Effector memory CD8-positive, alpha-beta T cell (primary cell): ENCODE measurements at places on chromosomes 11 and 22.
A peak's percentile ranks its signal among the peaks of the same experiment; 100 is the strongest.

- DNase-seq: no peak
Measured at GRCh38 chr11:4065086-4065485, 29.5 kb upstream of the RRM1 start.

DNA sequence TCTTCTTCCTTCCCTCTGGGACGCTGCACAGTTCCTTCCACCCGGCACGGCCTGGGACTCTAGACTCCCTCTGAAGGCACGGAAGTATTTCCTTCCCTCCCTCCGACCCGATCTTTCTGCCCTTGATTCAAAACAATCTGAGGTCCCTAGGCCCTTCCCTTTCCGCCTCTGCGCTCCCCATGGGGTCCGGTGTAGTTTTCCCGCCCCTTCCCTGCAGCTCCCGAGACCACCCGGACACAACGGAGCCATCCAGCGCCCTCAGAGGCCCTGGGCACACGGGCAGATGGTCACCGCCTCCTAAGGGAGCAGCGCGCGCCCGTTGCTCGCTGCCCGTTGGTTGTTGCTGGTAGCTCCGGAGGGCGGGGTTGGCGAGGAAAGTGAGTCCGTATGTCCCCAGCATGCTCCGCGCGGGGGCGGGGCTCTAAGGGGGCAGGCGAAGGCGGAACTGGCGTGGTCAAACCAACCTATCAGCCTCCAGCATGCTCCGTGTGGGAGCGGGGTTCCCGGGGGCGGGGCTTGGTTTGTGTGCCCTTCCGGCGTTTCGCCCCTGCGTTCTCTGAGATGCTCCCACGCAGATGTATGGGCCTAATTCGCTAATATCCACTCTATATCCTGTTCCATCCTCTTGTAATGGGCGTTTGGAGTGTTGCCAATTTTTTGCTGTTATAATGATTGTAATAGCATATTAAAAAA is 19.6 kb downstream of the MIF start:
- DNase-seq: peak; percentile 97

- no peak for DNase-seq
Measured at GRCh38 chr11:36456156-36456555, 53.9 kb downstream of the TRAF6 start.

GRCh38 chr11:70378506-70379134 is 19.7 kb upstream of the CTTN start:
- DNase-seq: no peak

DNA sequence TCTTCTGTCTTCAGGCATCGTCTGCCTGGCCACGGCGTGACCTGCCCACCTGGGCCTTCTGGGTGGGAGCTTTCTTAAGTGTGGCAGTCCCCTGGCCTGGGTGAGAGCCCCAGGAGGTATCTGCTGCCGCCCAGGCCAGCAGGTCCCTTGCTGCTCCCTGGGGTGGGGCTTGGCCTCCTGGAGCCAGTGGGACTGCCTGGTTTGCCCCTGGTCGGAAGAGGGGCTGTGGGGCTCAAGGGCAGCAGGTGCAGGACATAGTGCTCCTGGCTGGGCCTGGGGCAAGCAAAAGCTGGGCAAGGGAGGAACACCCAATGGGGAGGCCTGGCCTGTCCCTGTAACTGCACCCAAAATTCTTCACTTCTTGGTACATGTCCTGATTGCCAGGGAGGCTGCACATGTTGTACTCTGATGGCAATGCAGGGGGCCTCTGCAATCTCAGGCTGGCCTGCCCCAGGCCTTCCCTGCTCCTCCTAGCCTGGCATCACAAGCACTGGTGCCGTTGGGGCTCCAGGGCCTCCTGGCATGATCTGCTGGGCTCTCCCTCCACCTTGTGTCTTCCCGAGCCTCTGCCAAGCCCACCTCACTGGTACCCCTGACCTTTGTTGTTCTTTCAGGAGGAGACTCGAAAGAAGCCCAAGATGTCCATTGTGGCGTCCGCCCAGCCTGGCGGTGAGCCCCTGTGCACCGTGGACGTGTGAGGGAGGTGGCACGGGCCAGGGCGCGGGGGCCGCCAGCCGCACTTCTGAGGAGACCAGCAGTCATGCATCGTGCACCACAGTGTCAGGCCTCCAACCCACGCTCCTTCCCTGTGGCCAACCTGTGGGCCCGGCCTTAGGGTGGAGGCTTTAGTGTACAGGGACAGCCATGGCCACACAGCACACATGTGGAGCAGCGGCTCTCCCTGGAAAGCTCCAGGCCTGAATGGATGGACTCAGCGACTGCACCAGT is 6.2 kb upstream of the RANBP1 start:
- DNase-seq: no peak

DNA sequence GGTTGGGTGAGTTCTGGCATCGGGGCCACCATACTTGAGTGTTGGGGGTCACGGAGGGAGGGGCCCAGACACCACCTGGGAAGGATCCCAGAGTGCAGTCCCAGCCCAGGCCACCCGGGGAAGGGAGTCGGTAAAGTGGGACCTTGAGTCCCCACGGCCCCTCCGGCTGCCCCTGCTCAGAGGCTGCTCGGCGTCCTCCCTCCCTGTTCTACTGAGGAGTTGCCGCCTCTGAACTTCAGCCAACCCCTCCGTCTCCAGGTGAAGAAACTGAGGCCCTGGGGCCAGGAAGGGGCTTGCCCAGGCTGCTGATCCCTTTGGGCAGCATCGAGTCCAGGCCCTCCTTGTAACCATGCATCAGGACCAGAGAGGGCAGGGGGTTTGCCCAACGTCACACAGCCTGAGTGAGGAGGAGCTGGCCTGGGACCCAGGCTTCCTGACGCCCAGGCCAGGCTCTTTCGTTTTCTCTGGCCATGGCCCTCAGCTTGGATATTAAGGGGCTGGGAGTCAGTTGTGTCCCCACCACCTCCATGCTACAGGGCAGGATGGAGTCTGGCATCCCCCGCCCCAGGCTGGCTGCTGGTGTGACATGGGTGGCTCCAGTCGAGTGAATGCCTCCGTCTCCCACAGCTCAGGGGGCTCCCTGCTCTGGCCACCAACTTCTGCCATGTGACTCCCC is 1.3 kb downstream of the PARVG start:
- no peak for DNase-seq

DNA sequence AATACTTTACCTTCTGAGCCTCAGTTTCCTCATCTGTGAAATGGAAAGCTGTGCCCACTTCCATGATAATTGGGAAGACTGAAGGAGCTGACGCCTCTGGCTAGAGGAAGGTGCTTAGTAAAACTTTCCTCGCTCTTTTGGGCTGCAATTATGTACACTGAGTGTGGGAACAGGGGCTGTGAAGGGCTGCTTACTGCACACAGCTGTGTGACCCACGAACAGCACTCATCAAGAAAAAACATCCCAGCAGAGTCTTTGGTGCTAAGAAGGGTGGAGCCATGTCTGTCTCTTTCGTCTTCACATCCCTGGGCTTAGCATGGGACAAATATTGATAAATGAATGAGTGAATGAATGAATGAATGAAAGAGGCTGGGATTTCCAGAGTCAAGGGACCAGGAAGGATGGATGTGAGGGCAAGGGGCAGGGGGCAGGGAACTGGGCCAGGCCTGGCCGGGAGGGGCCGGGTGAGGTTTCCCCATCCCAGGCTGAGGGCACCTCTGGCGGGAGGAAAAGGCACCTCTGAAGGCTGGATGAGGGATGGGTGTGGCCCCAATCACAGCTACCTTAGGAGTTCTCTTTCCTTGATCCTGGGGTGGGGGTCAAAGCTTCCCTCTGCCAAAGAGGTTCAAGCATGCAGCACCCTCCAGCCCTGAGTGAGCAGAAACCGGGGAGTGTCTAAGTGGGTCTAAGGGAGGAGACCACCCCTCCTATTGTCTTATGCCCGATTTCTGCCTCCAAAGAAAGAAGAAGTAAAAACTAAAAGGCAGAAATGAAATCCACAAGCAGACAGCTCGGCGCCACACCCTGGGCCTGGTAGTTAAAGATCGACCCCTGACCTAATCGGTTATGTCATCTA is 9.2 kb upstream of the CD5 start:
- no peak for DNase-seq

DNA sequence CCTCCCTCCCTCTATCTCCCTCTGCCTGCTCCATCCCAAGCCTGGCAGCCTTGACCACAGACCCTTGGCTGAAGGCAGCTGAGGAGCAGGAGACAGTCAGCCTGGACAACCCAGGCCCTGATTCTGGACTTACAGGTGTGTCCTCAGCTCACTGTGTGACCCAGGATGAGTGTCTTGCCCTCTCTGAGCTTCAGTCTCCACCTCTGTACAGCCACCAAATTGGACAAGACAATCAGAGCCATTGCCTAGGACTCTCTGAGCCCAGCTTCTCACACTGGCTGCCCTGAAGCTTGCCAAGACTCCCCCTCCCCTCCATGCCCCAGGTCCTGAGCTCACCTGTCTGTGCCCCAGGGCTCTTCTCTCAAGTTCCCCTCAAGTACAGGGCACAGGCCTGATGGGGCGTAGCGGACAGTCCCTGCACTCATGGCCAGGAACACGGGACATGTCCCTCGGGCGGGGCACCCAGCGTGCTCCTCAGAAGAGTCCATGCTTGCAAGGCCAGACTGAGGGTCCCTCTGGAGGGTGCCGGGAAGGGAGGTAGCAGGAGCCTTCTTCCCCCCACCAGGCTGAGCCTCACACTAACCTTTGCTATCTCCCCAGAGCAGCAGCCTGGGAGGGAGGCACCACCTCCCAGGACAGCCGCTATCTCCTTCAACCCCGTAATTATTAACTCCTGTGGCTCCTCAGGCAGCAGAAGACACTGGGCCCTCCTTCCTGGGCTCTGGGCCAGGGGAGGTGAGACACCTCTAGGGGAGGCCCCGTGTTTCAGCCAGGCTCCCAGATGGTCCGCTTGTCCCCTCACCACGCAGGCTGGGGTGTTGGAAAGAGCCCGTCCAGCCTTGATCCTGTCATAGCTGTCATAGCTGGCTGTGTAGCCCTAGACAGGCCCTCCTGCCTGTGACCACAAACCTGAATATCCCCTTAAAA is 2.6 kb upstream of the RAB3IL1 start:
- no peak for DNase-seq

GRCh38 chr11:75851203-75851602 is 36.2 kb downstream of the UVRAG start:
- no peak for DNase-seq
